ENCODE measurements at places on chromosomes 11 and 22. TPM values are rescaled to one million over a fixed set of nuclear protein-coding genes. Genes with fewer than 3 reads are reported as not detected.

DNA sequence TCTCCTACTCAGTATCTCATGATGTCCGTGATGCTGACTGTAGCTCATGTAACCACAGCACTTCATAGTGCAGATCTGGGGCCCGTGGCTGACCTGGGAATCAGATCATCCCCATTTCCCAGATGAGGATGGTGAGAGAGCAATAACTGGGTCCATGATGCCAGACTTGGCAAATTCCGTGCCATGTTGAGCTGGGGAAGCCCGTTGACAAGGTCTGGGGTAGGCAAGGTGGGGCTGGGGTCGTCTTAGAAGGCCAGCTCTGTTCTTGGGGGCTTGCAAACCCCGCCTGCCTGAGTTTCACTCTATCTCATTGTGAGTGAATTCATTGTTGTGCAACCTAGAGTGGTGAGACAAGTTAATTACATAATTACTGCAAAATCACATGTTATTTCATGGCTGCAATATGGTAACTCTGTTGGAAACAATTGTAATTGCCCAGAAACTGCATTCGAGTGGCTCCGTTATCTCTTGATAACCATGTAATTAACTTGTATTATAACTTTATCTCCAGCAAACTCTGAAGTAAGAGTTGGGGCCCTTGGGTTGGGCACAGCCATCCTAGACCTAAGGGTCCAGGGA is 41.7 kb downstream of the LMO1 start:
- no peak for DNase-seq

- no peak for DNase-seq
Measured at GRCh38 chr11:32168924-32169323, 78.0 kb downstream of the RCN1 start.

DNA sequence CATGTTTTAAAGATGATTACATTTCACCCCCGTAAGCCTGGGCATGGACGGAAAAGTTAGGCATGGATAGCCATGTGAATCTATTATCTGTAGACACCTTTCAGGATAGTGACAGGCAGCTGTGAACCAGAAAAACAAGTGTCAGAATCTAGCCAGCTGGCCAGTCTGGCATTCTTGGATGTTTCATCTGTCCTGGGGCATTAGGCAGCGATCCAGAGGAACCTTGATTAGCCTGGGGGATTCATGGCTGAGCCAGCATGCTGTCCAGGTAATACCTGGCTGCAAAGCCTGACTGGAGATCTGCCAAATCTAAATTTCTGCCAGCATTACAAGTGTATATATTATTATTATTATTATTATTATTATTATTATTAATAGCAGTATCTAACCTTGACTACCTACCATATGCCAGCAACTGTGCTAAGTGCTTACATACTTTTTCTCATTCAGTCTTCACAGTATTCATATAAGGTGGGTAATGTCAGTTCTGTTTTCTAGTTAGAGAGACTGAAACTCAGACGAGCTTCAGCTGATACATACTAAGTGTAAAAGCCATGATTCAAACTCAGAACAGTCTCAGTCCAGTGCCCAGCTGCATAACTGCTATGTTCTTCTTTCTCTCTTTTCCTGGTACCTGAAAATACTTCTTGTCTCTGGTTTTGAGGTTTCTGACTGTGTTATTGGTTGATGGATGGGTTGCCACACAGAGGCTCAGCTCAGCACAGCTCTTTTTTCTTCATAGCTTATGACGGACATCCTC is 12.8 kb downstream of the BMAL1 start:
- no peak for DNase-seq

- DNase-seq: no peak
Measured at GRCh38 chr22:48299801-48300200, 1527.9 kb downstream of the BRD1 start.

The OR5A1 gene
- polyA plus RNA-seq: not detected

The DEPDC7 gene
- polyA plus RNA-seq: 6.3 TPM

The APOBEC3G gene
- polyA plus RNA-seq: 11.1 TPM

DNA sequence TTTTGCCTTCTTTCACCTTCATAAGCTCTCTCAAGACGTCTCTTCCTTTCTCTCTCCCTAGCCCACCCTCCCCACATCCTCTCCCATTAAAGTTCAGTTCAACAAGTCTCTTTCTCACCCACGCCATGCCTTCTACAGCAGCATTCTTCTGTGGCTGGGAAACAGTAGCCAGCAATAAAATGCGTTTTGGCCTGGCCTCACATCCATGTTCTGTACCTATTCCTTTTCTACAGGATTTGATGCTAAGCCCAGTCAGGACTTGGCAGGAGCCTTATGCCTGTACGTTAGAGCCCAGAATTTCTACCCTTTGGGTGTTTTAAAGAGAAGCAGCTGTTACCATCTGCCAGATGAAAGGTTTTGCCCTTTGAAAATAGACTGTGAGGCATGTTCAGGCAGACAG is 7.1 kb upstream of the CD44 start:
- DNase-seq: no peak

DNA sequence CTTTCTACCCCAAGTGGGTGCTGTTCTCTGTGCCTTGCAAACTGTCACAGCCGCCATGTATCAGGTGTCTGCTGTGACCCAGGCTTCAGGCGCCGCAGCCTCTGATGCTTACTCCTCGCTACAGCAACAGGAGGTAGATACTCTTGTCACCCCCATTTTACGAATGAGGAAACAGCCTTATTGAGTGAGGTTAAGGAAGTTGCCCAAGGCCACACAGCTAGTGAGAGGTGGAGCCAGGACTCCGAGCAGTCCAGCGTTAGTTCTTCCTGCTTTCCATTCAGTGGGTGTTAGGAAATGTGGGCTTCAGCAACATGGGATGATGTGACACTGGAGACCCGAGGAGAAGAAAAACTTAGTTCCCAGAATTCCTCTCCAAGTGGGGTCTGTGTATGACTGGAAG is 14.3 kb downstream of the RNF215 start:
- no peak for DNase-seq

The PKP3 gene
- polyA plus RNA-seq: 8.4 TPM

The F2 gene
- 0.39 TPM for polyA plus RNA-seq

The POU2AF1 gene
- 0.59 TPM for polyA plus RNA-seq

DNA sequence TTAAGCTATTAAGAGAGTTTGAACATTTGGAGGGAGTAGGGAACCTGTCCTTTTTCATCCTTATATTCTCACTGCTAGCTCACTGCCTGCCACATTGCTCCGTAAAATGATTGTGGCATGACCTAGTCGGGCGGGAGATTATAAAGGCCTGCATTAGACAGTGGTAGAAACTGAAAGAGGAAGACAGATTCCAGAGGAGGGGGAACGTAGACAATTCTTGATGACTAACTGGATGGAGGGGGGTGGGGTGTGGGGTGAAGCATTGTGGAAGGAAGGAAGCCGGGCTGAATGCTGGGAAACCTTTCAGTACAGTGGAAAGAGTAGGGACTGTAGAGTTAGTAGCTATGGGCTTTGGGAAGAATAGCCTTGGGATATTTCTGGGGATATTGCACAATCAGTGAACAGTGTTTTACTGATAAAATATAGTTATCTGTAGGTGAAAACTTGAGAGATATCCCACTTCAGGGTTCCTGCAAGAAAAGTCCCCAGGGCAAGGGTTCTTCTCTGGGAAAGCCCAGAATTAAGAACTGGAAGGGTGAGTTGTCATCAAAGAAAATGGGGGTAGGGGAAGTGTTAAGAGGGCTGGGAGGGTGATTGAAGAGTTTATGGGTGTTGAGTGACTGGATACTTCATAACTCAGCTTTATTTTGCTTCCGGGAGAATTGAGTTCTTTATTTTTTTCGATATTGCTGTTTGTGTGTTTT is 2.1 kb downstream of the MED15 start:
- DNase-seq: no peak

GRCh38 chr22:50586416-50586815 is 3.8 kb upstream of the CHKB start:
- no peak for DNase-seq

DNA sequence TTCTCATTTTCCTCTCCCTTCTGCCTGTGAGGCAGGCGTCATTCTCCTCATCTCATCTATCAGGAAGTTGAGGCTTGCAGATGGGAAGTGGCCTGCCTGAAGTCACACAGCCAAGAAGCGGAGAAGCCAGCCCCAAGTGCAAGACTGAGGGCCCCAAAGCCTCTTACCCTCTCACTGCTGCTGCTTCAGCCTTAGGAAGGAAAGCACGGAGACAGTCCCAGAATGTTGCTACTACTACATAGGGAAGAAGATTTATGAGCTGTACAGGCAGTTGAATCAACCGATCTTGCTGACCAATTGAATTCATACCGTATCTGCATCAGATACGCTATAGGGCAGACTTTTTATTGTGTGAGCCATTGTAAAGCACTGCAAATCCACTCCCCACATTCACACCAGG is 89.0 kb downstream of the CWC15 start:
- no peak for DNase-seq

The FAM118A gene
- 35.0 TPM for polyA plus RNA-seq

GRCh38 chr11:119316729-119317591 is at the start of gene MCAM:
Gene MCAM (minus strand): TSS chr11:119317130. CDS start chr11:119317101, 29 bp downstream.
- no peak for DNase-seq

The GRAMD1B gene
- 11.7 TPM for polyA plus RNA-seq

- DNase-seq: no peak
Measured at GRCh38 chr11:5394091-5394490, 10.5 kb downstream of the OR51M1 start.

DNA sequence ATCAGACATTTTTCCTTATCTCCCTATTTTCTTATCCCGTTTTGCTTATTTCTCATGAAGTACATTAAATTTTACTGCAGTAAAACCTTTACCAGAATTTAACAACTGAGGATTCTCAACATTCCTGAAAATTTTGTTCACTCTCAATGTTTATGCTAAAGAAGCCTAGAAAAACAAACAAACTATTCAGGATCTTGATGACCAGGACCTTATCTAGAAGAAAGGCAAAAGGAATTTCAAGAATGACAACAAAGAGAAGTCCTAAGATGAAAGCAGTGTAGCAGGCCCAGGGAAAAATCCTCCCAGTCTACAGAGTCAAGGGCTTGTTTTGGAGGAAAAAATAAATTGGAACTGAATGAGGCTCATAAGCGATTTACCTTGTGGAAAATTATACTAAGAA is 283.3 kb upstream of the ARHGAP42 start:
- no peak for DNase-seq

DNA sequence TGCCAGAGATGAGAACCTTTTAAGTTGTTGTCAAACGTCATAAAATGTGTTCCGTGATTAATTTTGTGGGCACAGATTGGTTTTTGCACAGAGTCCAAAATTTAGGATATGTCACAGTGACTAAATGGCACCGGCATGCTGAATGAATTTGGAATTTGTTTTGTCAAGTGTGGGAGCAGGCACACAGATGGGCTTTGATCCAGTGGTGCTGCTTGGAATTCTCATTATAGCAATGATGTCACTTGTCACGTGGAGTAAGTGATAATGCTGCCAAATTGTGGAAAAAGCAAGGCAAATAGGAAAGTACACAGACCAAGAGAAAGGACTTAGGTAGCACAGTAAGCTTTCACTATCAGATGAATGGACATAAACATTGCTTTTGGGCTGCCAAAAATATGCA is 8.0 kb upstream of the LIN7C start:
- no peak for DNase-seq

DNA sequence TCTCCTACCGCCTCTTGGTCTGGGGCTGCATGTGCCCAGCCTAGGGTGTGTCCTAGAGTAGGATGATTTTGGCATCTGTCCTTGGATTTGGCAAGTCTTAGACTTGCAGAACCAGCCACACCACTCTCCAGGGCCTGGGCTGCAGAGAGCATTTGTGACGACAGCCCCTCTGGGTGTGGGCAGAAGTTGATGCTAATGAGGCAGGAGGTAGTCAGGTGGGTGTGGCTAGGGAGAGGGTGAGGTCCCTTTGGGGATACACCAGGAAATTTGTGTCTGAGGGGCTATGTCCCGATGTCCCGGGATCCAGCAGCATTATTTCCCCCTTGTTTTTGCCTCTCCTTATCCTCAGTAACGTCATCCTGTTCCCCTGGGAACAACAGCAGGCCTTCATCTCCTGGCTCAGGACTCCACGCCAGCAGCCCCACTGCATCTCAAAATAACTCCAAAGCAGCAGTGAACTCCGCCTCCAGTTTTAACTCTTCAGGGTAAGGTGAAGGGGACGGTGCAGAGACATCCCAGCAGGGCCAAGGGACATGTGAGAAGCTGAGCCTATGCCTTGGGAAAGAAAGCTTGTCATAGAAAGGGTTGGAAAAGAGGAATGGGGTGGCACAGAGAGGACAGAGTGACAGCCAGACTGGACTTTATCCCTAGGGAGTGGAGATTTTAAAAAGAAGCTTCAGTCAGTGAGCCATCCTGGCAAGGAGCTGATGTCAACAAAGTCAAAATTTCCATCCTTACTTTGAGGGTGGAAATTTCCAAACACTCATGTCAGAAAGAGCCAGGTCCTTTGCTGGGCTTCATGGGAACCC is 8.0 kb upstream of the TLCD5 start:
- DNase-seq: no peak
